ENCODE measurements at places on chromosomes 1 and 21.

GRCh38 chr1:240833075-240833474 is 221.1 kb upstream of the GREM2 start:
- DNase-seq = no peak

GRCh38 chr1:175384546-175384945 is 192.0 kb upstream of the KIAA0040 start:
- no peak for DNase-seq

- no peak for DNase-seq
These were observed 410.7 kb downstream of the SIPA1L2 start for GRCh38 chr1:232218955-232219865.

- DNase-seq = no peak
These were observed 19.5 kb downstream of the STK40 start for GRCh38 chr1:36366091-36366661.

- no peak for DNase-seq
These were observed 46.9 kb upstream of the PRRC2C start for GRCh38 chr1:171438441-171438840.

- no peak for DNase-seq
These were observed 29.2 kb downstream of the CASZ1 start for GRCh38 chr1:10767282-10767681.

- no peak for DNase-seq
These were observed 35.0 kb downstream of the NAV1 start for GRCh38 chr1:201573923-201574322.

GRCh38 chr1:41341772-41342562 is 19.3 kb upstream of the FOXO6 start:
- no peak for DNase-seq

DNA sequence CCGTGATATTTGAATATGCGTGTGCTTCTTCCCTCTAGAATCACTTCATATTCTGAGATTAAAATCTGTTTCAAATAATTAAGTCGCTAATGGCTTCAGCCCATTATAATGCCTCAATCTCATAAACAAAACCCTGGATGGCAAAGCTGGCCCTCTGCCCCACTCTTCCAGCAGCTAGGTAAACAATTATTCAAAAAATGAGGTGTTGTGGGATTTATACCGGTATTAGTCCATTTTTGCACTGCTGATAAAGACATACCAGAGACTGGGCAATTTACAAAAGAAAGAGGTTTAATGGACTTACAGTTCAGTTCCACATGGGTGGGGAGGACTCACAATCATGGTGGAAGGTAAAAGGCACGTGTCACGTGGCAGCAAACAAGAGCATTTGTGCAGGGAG is 510.4 kb upstream of the ADGRL2 start:
- no peak for DNase-seq

- no peak for DNase-seq
These were observed 25.2 kb downstream of the VAMP4 start for GRCh38 chr1:171716616-171717015.

DNA sequence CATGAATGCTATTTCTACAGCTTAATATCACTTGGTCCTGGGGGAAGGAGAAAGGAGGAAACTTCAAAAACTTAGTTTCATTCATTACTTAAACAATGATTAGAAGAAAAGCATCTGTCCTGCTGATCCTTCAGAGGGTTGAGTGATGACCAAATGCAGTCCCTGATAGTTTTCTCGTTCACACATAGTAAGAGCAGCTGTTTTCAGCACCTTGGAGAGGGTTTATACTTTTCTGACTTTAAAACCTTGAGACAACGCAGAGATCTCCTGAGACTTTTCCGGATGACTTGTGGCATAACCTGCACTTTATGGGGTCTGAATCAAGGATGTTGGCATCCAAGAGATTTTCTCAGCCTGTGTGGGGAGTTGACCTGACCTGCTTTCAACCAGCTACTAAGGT is 94.0 kb upstream of the KCND3 start:
- no peak for DNase-seq

DNA sequence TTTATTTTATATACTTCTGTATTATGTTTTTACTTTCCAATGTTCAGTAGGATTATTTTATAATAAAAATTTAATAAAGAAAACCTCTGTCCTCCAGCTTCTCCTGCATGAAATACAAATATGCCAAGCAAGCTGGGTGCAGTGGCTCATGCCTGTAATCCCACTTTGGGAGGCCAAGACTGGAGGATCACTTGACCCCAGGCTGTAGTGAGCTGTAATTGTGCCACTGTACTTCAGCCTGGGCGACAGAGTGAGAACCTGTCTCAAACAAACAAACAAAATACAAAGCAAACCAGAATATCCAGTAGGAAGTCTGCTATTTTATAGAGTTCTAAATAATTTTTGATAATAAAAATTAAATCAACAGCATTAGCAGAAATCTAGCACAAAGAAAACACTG is 168.8 kb downstream of the EIF4G3 start:
- no peak for DNase-seq

DNA sequence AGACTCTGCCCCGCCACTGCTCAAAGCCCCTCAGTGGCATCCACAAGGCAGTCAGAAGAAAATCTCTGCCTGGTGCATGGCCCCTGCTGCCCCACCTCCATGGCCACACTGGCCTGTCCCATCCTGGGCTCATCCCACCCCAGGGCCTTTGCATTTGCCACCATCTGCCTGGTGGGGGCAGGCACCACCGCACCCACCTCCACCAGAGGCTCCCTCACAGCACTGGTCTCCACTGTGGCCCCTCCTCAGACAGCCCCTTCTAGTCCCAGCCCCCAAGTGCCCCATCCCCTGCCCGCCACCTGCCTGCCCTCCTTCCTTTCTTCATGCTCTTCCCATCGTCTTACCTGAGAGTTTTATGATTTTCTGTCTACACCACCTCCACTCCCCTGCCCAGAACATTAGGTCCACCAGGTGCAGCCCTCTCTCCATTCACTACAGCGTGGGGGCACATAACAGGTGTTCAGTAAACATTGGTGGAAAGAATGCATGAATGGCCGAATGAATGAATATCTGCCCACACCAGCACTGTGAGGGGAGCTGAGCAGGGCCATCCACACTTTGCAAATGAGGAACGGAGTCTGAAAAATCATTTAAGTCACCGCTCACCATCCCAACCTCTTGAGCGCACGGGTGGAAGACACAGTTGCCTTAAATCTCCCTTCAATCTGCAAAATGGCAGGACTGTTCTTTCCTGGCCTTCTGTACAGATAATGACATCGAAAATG is 2.1 kb downstream of the PRDM15 start:
- no peak for DNase-seq

DNA sequence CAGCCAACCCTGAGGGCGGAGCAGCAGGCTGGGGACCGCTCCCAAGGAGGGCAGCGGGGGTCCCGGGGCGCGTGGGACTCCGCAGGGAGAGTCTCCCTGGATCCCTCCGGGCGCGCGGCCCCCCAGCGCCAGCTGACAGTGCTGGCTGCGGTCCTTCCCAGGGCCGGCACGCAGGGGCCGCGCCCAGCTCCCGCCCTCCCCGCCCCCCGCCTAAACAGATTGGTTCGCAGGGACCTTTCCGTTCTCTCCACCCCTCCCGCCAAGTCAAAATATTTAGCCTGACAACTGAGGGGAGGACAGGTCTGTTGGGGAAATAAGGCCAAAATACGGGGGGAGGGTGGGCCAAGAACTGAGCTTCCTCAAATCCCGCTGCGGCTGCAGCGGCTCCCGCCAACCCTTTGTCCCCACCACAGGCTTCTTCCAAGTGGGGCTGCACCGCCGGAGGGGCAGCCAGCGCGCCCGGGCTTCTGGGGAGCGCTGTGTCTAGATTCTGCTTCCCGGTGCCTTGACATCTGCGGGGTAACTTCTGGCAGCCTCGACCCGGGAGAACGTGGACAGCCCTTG is at the start of gene INSRR:
Gene INSRR (minus strand): TSS at position 159 of the 564 bp plus-strand sequence. CDS start 496 bp downstream, outside the sequence.
- no peak for DNase-seq

DNA sequence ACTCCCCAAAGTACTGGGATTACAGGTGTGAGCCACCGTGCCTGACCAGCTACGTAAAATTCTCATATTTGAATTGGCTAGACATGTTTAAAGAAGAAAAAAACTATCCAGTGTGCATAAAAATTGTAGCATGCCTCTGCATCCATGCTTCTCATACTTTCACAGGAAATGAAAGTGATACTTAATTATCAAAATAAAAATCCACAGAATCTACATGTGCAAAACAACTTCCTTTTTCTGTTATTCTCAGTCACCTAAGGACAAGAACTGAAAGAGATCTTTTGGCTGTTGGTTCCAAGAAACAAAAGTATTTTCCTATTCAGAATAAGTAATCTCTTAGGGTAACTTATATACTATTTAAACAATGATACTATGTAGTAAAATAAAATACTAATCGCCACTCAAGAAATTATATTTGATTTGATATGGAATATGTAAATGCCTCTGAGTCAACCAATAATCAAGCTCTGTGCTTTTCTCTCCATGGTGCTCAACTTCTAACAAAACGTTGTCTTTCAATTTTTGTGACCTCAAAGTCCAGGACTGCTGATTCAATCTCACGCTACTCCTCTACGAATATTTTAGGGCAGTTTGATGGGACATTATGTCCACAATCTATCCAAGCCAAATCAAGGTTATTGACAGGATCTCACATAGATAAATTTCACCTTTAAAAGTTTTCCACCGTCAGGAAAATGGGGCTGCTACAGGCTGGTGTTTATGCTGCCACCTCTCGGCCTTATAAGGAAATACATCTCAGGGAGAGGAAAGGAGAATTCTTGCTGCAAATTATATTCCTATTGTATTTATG is 102.7 kb downstream of the ZNF281 start:
- DNase-seq = no peak

DNA sequence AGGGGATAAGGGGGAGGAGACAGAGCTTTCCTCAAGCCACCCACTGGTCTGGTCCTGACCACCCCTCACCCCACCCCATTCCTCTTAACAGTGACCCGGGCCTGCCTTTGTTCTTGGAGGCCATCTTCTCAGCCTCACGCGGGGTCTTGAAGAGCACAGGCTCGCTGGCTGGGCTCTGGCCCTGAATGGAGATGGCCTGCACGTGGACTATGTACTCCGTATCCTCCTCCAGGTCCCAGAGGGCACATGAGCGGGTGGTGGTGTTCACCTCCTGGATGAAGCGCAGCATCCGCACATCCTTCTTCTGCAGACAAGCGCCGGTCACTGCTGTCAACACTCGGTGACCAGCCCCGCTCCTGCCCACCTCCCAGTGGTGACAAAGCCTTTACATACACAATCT is 2.6 kb downstream of the FNDC5 start:
- DNase-seq = no peak

DNA sequence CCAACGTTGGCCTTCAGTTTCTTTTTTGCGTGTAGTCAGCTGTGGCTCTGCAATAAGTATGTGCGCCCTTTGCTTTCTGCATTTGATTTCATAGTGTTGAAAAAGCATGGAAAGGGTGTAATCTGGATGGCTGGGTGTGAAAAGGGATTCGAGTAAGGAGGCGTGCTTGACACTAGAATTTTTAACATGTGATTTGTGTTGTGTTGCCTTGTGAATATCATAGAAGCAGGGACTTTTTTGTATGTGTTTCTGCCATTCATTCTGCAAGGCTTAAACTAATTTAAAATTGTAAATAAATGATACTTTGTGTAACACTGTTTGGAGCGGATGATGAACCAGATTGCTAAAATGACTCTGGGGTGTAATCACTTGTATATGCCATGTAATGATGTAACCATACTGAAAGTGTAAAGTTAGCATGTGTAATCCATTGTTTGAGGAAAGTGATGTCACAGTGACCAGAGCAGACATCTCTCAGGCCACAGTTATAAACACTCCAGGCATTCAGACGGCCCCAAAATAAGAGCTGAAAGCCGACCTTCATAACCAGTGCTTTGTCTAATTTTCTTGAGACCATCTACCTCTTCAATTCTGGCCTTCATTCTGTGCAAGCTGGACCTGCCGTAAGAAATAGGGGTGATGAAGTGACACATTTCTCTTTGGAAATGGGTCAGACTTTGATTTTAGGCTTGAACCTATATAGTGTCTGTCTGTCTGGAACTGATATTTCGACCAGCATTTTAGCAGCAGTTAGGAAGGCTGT is 618 bp downstream of the SH3BGR start:
- DNase-seq = no peak

GRCh38 chr1:226872437-226872836 is 2.0 kb downstream of the PSEN2 start:
- DNase-seq = no peak

- no peak for DNase-seq
These were observed 107.4 kb upstream of the CASZ1 start for GRCh38 chr1:10903821-10904220.

- DNase-seq = no peak
These were observed 19.0 kb downstream of the RNASEL start for GRCh38 chr1:182569939-182570610.

DNA sequence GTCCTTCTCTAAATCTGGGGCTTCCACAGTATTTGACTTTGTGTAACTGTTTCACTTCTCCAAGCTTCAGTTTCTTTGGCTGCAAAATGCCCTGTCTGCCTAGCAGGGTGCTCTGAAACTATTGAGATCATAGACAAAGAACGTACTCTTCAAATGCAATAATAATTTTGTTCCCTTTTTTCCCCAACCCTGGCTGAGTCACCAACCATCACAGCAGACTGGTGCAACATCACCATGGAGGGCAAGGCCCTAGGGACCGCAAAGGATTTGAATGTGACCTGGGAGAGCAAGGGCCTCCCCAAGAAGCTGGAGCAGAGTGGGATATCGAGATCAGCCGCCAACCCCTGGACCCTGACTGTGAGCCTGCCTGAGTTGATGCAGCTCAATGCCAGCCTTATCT is 115.0 kb downstream of the FCRL5 start:
- no peak for DNase-seq

GRCh38 chr1:170168265-170168664 is 22.5 kb downstream of the NTMT2 start:
- DNase-seq = no peak

DNA sequence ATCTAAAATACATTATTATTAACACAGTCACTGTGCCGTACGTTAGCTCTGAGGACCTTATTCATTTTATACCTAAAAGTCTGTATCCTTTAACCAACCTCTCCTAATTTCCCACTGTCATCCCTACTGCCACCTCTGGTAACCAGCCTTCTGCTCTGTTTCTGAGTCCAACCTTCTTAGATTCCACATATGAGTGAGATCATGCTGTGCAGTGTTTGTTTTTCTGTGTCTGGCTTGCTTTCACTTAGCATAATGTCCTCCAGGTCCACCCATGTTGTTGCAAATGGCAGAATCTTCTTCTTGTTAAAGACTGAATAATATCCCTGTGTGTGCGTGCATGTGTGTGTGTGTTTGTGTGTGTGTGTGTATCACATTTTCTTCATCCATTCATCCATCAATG is 64.2 kb downstream of the ETS2 start:
- DNase-seq = no peak

DNA sequence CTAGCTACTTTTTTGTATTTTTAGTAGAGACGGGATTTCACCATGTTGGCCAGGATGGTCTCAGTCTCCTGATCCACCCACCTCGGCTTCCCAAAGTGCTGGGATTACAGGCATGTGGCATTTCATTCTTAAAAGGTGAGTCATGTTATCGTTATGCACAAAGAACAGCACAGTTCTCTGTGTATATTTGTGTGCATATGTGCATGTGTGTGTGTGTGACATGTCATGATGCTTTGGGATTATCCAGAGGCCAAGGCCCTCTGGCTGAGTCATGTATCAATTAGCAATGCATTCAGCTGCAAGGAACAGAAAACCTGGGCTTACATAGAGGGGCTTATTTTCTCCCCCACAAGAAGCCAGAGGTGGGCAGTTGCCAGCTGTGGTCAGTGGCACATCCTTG is 301.7 kb upstream of the KAZN start:
- no peak for DNase-seq

GRCh38 chr21:44334329-44335030 is 4.7 kb downstream of the CFAP410 start:
- DNase-seq = no peak

GRCh38 chr1:145846201-145846612 is 777 bp downstream of the NUDT17 start:
- DNase-seq = no peak

GRCh38 chr1:94304553-94304952 is 67.2 kb upstream of the ARHGAP29 start:
- DNase-seq = no peak
